Glutamatergic neuron (in vitro differentiated cells): ENCODE measurements at places on chromosomes 5 and 9.

DNA sequence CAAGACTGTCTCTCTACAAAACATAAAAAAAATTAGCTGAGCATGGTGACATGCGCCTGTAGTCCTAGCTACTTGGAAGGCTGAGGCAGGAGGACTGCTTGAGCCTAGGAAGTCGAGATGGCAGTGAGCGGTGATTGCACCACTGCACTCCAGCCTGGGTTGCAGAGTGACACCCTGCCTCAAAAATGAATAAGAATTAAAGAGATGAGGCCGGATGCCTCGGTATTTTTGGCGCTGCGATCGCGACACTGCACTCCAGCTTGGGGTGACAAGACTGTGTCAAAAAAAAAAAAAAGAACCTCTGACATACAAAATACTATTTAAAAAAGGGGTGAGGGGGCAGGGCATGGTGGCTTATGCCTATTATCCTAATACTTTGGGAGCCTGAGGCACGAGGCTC lies 7.3 kb downstream of the GPBP1 start:
- DNase-seq, result no peak

DNA sequence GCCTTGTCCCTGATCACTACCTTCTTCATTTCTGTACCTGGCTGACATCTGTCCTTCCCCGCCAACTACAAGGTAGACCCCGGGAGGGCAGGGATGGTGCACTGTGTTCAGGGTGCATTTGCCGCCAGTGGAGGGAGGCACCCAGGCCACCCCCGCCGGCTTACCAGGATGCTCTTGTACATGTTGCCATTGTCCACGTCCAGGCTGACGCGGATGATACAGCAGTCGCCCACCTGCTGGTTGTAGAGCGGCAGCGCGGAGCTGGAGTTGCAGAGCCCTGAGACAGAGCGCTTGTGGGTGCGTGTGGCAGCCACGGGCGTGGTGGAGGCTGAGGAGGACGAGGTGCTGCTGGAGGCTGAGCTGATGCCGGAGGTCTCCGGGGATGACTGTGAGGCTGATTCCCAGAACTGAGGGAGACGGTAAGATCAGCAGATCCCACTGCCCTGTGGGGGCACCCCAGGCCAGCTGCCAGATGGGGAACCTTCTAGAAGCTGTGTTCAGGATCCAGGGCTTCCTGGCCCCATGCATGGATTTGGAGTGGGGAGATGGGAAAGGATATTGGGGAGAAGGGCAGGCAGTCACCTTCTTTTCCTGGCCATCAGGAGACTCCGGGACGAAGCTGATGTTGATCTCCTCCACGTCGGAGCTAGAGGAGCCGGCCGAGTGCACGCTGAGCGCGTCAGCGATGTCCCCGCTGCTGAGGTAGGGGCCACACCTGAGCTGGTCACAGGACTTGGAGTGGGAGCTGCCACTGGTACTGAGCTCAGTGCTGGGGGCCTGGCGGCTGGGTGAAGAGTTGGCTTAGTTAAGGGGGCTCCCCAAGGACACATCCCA lies 19.5 kb downstream of the RALGDS start:
- no peak for DNase-seq

- DNase-seq, result no peak
These were observed 346.9 kb downstream of the DEPDC1B start for GRCh38 chr5:60352992-60353599.

DNA sequence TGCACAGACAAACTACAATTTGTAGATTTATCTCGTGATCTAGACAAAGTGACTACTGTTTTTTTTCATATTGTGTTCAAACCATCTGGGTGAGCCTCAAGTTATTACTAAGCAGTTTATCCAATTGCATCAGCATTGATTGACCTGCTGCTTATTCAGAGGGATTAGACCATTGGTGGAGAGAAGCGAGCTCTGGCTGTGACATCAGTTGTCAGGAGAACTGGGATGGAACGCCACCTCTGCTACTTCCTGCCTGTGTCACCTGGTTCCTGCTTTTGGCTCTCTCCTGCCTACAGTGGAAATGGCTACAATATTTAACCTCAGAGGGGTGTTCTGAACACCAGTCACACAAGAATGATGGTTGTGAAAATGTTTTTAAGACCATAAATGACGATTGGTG lies 12.1 kb downstream of the NR4A3 start:
- DNase-seq, result no peak

DNA sequence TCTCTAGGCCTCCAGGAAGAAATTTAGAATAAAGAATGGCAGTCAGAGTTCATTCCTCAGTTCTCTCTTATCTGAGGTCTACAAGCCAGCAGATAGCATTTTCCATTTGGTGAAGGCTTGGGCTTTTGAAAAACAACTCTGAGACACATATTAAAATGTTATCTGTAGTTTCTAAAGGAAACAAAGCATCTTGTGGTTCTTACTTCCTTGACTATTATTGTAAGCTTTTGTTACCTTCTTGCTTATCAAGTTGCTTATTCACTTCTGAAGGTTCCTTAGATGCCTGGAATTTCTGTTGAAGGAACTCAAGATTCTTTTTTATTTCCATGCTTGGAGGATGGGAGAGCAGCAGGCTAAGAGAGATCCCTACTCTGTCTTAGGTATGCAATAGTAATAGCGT lies 79.2 kb upstream of the MRPS30 start:
- no peak for DNase-seq

DNA sequence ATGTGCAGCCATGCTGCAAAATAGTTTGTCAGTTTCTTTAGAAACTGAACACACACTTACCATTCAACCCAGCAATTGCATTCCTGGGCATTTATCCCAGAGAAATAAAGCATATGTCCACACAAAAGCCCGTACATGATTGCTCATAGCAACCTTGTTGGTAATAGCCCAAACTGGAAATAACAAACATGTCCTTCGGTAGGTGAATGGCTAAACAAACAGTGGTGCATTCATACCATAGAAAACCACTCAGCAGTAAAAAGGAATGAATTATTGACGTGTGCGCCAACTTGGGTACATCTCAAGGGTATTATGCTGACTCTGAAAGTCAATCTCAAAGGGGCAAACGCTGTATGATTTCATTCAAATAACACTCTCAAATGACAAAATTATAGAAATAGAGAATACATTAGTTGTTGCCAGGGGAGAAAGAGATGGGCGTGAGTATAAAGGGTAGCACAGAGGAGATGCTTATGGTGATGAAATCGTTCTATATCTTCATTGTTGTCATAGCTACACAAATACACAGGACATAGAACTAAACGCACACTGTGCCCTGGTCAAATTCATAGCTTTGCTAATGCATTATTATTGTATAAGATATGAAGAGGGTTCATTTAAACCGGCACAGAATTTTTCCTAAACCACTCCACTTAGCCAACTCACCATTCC lies 58.2 kb downstream of the DRD1 start:
- DNase-seq, result no peak

DNA sequence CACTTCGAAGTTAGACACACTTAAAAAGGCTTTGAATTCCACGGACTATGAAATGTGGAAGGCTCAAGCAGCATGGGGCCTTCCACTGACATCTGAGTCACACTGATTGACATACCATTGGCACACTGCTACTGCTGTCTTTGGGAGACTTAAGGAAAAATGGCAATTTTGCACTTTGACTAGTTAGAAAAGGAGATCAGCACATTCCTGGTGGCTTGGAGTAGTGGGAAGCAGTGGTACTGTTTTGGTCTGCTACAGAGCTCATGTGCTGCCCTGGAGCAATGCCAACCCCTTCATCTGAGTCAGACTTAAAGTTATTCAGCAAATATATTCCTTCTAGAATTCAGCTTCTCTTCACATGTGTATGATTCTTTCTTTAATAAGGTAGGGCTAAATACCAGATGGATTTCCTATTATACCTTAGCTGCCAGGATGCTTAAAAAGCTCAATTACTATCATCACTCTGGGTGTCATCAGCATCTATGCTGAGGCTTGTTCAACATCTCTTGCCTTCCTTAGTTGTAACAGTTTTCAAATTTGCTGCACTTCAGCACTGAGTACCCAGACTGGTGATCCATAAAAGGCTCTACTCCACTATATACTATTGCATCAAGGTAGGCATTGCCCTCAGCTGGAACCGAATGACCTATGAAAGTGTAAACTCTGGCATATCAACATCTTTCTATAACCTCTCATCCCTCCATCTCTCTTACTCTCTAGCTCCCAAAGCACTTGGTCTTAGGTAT lies 42.3 kb upstream of the MOCS2 start:
- DNase-seq, result no peak

DNA sequence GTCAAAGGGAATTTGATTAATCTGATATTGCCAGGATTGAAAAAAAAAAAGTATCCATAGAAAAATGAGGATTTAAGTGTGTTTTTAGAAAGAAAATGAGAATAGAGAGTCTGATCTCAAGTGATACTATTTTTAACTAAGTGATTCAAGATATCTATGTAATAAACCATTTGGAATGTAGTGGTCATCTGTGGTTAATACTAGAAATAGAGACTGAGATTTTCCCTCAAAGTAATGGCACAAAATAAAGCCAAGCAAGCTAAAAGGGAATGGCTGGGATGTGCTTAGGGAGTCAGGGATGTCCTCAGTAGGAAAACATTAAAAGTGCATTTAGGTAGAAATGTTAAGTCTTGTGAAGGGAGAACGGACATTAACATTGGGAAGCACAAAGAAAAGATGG lies 90.6 kb downstream of the FBXO4 start:
- no peak for DNase-seq

GRCh38 chr9:38079461-38080031 lies 10.5 kb upstream of the SHB start:
- DNase-seq, result no peak

DNA sequence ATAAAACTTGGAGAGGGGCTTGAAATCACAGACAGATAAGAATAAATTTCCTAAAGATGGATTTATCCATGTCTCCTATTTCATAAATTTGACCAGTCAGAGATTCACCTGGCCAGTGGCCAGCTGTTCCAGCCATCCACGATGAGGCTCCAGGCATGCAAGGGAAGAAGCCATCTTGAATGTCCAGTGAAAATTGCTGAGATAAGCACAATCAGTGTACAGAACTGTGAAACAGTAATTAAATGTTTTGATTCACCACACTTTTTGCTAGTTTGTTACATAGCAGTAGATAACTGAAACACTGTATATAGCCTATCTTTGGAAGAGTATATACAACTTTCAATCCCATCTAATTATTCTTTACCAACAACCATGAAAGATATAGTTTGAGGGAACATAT lies 163.5 kb downstream of the HINT1 start:
- no peak for DNase-seq

GRCh38 chr5:40404613-40405012 lies 275.1 kb upstream of the PTGER4 start:
- no peak for DNase-seq

- DNase-seq, result no peak
These were observed 59.3 kb downstream of the GALNT10 start for GRCh38 chr5:154249826-154250225.

DNA sequence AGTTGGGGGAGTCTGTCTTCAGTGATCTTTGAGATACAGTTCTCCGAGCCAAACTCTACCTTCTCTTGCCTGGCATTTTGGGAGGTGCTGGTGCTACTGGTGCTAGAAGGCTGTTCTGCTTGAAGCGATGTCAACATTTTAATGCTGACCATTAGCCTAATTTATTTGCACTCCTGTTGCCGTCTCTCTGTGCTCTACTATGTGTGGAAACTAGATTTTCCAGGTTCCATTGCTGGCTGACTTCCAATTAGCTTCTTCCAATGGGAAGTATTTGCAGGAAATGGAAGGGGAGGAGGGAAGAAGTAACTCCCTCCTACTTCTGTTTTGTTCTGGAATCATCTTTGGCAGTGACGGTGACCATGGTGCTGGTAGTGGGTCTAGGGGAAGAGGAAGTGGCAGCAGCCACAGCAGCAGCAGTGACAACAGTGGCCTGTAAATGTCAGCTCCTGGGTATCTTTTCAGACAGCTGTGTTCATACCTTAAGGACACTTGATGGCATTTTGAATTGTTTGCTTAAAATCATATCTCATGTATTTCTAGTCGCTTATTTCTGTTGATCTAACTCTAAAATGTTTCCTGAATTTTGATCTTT lies 7.9 kb downstream of the TXNDC8 start:
- DNase-seq, result no peak

GRCh38 chr9:101587332-101588043 lies 7.3 kb downstream of the PPP3R2 start:
- no peak for DNase-seq

GRCh38 chr9:104247899-104248460 lies 153.9 kb downstream of the SMC2 start:
- no peak for DNase-seq

DNA sequence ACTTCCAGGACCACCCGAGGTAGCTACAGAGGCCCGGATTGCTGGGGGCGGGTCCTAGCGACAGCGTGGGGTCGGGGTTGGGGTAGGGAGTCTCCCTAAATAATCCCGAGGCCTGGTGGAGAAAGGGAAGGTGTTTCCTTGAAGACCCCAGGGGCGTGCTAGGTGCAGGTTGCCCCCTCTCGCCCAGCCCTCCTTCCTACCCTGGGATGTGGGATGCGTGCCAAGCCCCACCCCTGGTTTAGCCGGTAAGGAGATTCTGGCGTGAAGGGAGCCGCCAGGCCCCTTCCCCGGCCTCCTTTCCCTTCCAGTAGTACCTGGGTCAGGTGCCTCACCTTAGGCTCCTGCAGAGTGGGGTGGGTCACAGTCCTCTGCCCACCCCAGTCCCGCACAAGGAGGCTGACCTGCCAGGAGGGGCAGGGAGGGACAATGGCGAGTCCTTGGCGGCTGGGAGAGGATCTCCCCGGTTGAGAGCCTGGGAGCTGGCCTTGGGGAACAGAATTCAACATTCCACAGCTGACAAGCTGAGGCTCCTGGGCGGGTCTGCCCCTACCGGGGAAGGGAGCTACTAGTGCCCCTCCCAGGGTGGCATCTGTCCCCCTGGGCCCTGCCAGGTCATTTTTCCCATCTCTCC lies 674 bp downstream of the TSPAN17 start:
- DNase-seq, result peak; percentile 53

DNA sequence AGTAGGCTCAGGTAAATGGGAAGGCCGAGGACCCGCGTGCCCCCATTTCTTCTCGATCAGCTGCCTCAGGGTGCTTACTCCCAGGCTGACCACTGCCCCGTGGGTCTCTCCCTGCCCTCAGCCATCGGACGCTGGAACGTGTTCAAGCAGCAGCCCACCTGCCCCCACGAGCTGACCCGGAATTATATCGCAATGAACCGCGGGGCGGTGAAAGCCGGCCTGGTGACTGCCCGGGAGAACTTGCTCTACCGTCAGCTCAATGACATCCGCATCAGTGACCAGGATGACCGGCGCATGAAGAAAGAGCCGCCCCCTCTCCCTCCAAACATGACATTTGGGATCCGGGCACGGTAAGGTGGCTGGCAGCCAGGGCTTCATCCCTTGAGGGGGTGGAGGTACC lies 83.2 kb upstream of the BARHL1 start:
- DNase-seq, result no peak

GRCh38 chr9:116656977-116657376 lies 30.1 kb upstream of the TRIM32 start:
- DNase-seq, result no peak

- no peak for DNase-seq
These were observed 77.6 kb downstream of the CDO1 start for GRCh38 chr5:115738830-115739229.

DNA sequence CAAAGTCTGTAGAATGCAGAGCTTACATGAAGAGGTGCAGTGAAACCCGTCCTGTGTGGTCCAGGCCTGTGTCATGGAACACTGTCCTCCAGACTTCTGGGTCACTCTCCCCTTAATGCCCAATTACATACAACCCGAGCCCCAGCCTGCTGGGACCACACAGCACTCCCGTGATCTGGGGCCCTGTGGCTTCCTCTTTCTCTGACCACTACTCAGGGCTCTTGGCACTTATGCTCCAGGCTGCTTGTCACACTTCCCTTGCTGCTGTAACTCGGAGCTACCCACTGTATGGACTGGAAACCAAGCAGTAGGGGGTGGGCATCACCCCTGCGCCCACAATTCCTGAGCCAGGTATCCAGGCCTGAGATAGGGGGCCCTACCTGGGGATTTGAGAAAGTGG lies 10.3 kb upstream of the IL3 start:
- peak; percentile 8 for DNase-seq

- no peak for DNase-seq
These were observed 36.6 kb upstream of the SARDH start for GRCh38 chr9:133774799-133775198.
